ENCODE measurements at places on chromosomes 3 and 15.
A peak's percentile ranks its signal among the peaks of the same experiment; 100 is the strongest.

- DNase-seq, result no peak
Measured at GRCh38 chr15:81338170-81339007, 14.4 kb upstream of the STARD5 start.

DNA sequence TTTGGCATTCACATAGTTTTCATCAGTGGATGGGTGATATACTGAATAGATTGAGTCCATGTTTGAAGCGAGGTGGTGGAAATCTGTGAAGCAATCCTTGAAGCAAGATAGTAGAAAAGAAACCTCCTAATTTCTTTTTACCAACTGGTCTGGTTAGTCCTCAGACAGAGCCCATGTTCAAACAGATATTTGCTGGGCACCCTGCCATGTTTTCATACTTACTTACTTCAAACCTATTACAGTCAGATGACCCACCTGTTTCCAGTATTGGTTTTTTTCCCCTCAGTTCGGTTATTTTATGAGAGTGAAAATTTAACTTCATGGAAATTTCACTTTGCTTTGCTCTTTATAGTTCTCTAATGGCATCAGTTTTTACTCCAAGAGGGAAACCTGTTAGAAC is 23.7 kb downstream of the EXOSC7 start:
- no peak for DNase-seq

GRCh38 chr15:81356252-81356651 is 17.8 kb downstream of the TMC3 start:
- no peak for DNase-seq

- peak; percentile 49 for DNase-seq
Measured at GRCh38 chr15:61584410-61584809, 355.3 kb upstream of the RORA start.

DNA sequence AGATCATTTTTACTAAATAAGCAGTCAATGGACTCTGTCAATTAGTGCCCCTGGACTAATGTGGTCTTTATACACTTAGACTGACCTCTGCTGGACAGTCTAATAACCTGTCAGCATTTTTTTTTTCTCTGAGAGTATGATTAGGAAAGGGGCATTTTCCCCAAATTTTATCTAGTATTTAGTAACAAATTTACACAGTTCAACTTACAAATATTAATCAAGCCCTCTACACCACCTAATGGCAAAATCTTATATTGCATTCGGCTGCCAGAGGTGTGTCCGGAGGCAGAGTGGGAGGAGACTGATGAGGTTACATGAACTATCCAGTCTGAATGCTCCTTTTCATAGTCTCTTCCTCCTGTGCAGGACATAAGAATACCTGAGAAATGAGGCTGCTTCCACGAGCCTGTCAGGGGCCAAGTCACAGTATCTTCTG is 36.0 kb upstream of the COLQ start:
- DNase-seq, result peak; percentile 90

DNA sequence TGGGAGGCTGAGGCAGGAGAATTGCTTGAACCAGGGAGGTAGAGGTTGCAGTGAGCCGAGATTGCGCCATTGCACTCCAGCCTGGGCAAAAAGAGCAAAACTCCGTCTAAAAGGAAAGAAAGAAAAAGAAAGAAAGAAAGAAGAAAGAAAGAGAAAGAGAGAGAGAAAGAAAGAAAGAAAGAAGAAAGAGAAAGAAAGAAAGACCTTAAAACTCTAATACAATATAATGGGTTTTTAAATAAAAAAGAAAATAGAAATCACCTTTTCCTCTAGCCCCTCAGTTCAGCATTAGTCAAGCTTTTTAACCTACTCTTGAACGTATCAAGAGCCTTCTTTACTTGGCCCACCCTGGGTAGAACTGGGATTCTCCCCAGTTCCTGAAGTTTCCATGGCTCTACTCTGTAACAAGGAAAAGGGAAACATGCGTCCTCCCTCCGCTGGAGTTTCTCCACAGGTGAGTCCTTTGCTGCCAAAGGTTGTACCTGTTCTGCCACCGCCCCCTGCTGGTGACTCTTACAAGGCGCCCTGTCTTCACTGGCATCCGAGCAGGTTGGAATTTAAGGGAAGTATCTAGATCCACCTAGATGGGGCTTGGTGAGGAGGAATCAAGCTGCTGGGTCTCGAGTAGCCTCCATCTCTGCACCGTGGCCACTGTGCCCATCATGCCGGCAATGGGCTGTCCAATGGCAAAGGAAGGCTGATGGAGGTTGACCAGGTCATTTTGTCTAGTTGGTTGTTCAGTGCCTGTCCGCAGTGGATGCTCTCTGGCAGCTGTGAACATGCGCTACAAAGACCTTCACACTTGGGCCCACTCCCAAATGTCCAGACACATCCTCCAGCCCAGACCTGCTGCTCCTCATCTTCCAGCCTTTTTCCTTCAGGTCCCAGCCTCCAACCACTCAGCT is 20.6 kb upstream of the EPHB3 start:
- DNase-seq, result peak; percentile 92

All from Karpas-422 (cell line).